Spinal cord (tissue), 10 donors: ENCODE measurements at places on chromosomes 6 and 20.
A peak's percentile ranks its signal among the peaks of the same experiment; 100 is the strongest.

DNA sequence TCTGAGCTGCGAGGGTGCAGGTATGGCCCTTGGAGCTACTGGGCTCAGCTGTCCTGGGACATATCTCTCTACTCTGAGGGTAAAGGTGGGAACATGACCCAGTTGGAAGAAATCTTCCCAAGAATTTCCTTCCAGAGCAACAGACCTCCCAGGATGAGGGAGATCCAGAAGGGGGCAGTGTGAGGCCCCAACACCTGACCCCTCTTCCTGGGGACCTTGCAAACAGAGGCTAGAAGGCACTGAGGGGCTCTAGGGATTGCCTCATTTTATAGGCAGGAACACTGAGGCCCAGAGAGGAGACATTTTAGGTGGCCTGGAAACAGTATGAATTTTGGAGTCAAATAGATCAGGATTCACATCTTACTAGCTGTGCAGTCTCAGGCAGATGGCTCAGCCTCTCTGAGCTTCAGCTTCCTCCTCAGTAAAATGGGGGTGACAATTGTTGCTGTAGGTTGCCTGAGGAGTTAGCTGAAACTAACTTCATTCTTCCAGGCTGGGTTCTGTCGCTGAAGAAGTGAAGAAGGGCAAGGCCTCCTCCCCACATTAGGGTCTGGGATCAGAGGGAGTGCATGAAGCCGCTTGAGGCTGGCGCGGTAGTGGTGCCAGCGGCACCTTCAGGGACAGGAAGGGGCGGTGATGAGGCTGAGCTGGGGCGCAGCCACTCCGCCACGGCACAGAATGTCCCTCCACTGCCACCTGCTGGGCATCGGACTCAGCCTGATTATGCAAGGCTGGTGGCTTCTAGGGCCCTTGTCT lies 11.4 kb downstream of the KCNK17 start:
- no peak for DNase-seq

- DNase-seq = no peak
Measured at GRCh38 chr20:24357177-24357576, 112.3 kb upstream of the SYNDIG1 start.

- no peak for DNase-seq
Measured at GRCh38 chr6:150245148-150245935, 102.5 kb downstream of the PPP1R14C start.

GRCh38 chr6:46940433-46941226 lies 18.9 kb upstream of the ADGRF5 start:
- DNase-seq = no peak

DNA sequence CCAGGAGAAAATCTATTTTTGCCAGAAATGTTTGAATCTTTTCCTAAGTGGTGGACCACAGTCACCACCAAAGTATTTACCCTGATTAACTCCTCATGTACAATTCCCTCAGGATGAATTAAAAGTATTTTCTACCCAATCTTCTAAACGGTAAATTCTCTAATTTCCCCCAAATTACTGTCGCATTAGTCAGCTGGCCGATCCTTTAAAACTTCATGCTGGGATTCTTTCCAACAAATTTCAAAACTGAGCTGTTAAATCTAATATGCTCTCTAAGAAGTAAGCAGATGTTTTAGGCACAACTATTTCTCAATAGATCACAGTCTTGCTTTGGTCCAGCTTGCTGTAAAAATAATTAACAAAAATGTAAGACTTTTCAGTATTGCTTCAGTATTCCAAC lies 447.2 kb downstream of the FRK start:
- no peak for DNase-seq

GRCh38 chr6:89975991-89976693 lies 81.9 kb downstream of the GJA10 start:
- no peak for DNase-seq

GRCh38 chr20:24746351-24746685 lies 202.8 kb upstream of the CST7 start:
- no peak for DNase-seq

GRCh38 chr20:728256-728944 lies 39.9 kb downstream of the SLC52A3 start:
- peak; percentile 96 for DNase-seq

DNA sequence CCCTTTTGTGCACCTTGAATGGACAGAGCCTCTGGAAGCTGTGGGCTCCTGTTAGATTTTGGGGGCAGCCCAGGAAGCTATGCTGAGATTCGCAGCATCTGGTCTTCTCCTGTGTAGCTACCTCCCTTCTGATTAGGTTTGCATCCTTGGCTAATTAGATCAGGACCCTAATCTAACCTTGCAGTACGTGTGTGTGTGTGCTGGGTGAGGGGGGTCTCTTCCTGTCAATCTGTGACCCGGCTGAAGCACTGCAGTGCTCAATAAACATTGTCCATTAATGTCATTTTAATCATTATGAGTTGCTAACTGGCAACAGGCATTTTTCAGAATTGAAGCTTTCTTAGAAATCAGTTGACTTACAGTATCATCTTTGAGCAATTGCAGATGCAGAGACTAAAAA lies 229.1 kb upstream of the STXBP5 start:
- DNase-seq = no peak

DNA sequence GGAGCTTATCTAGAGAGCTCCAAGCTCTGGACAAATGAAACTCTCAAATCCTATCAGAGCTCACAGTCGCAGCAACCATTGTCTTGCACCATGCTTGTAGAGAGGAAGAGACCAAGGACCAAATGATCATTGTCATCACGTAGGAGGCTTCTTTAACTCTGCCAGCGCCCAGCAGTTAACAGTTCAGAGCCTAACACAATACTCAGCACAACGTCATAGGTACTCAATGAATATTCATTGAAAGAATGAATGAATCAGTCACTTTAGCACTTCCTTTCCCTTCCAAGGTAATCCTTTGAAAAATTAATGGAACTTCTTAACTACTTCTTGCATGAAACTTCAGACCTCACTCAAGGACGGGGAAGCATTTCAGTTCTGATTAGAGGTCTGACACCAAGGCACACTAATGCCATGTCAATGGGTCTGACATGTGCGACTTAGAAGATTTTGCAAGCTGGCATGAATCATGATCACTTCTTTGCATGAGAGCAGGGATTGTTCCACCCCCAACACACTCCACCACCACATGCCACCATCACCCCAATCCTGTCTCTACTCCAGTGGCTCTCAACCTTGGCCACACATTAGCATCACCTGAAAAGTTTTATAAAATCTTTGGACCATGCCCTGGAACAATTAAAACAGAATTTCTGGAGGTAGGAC lies 45.1 kb downstream of the KHDC1L start:
- no peak for DNase-seq

DNA sequence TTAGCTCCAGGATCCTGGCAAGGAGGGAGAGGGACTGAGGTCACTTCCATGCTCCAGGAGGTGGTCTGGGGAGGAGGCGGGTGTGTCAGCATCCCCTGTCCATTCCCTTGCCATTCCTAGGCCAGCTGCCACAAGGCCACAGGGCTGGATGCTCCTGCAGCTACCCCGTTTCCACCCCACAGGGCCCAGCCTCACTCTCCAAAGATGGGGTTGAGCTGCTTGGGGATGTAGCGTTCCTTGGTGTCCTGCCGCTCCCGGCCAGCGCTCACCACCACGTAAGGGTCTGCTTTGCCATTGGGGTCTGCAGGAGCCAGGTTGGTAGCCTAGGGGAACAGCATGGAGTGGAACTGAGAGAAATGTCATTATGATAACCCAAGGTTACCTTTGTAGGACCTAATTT lies 23.0 kb downstream of the ERGIC3 start:
- no peak for DNase-seq

- DNase-seq = no peak
Measured at GRCh38 chr20:9581509-9581908, 67.1 kb downstream of the LAMP5 start.

GRCh38 chr6:126773112-126773805 lies 345.2 kb upstream of the RSPO3 start:
- DNase-seq = no peak

DNA sequence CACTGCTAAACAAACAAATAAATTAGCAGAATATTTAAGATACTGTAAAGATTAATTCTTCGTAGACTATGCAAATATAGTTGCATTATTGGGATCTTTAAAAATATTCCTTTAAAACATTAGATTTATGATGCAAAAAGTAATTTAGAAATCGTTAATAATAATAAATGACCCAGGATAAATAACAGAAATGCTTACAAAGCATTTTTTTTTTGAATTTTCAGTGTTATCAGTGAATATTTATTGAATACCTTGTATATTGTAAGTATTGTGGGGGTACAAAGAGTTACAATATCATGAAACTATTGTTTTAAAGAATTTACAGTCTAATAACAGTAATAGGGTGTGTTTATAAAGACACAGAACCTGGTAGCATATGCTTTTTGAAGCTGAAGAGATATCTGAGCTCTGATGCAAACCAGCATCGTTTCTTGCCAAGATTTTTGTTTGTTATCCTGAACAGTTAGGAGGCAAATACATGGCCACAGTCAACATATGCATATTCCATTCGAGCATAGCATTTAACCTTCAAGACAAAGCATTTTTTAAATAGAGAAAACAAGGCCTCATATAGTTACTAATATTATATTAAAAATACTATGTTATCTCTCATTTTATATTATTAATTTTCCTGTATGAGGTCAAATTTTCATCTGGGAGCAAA lies 487.2 kb downstream of the PHF3 start:
- no peak for DNase-seq

DNA sequence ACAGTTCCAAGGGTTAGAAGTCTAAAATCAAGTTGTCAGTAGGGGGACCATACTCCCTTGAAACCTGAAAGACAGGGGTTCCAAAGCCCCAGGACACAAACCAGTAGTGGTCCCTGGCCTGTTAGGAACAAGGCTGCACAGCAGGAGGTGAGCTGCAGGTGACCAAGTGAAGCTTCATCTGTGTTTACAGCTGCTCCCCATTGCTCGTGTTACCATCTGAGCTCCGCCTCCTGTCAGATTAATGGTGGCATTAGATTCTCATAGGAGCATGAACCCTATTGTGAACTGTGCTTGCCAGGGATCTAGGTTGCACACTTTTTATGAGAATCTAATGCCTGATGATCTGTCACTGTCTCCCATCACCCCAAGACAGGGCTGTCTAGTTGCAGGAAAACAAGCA lies 25.3 kb upstream of the SIM1 start:
- DNase-seq = no peak

DNA sequence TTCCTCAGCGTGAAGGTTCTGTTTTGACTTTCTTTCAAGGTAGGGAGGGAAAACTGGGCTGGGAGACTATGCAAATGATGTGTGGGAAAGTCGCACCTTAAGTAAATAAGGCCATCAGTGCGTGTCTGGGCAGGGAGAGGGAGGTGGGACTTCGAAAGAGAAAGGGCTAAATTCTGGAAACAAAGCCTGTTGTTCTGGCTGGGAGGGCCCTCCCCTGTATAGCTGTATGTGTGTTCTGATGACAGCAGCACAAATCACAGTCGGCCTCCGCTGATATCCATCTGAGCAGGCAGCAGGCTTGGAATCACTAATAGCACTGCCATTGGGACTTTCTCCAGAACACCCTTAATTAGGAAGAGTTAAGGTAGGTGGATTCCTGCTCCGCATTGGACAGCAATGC lies 19.2 kb downstream of the JAG1 start:
- DNase-seq = no peak

DNA sequence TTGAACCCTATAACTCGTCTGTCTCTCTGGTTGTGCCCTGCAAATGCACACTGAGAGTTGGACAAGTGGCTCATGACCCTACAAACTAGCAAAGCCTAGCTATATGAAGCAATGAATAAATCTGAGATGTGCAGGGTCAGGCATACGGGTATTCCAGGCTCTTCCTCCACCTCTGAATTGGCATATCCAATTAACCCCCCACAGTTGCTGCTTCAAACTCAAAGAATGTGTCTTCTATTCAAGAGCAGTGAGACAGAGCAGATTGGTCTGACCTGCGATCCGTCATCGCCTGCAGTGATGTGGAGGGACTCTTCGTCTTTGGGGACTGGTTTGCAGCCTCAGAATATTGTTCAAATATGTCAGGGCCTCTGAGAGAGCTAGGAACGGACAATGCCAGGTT lies 59.8 kb downstream of the LAMP5 start:
- no peak for DNase-seq

DNA sequence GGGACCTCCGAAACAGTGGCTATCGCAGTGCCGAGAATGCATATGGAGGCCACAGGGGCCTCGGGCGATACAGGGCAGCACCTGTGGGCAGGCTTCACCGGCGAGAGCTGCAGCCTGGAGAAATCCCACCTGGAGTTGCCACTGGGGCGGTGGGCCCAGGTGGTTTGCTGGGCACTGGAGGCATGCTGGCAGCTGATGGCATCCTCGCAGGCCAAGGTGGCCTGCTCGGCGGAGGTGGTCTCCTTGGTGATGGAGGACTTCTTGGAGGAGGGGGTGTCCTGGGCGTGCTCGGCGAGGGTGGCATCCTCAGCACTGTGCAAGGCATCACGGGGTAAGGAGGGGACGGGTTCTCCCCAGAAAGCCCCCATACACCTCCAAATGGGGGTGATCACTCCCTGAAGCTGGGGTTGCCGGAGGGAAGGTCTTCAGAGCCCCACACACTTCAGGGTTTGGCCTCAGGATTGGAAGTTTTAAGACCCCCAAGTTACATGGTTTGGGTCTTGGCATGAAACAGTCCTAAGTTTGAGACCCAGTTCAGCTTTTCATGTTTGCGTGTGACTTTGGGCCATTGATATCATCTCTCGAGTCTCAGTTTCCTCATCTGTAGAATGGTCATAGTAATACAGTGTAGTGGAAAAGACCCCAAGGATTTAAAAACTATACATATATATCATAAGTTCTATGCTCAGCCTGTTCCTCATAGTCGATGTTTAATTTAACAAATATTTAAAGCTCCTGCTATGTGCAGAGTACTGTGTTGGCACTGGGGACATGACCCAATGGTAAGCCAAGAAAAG lies 4.3 kb downstream of the BPIFB4 start:
- no peak for DNase-seq

DNA sequence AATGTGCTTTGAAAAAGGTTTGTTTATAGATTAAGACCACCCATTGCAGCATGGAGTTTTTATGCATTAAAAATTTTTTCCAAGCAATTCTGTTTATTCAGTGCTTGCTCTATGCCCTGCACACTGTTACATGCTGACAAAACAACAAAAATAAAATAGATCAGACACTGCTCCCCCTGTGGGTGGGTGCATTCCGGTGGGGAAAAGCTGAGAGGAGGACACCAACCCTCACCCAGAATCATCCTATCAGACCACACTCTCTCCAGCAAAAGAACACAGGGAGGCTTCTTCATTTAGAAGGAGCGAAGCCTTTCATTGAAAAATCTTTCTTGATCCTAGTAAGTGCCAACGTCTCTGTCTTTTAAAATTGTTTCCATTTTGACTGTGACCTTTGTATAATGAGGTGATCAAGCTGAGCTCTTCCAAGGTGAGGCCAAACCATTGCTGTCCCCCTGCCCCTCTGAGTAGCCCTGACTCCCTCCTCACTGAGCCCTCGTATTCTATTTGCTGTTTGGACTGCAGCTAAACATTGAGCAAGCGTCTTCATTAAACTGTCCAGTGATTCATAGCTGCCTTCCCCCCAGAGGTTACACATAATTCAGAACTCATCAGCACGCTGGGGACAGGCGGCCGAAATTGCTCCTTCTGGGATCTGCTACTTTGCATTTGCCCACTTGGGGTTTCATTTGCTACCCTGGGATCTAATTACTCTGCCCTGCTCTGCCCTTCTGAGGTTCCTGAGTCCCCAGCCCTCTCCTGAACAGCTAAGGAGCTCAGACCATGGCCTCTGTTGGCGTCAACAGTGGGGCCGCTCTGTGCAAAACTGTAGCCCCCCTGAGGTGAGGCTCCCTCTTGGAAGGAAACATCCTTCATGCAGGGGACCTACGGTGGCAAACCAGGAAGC lies 102.4 kb downstream of the F13A1 start:
- DNase-seq = no peak

GRCh38 chr20:6870559-6870958 lies 103.1 kb downstream of the BMP2 start:
- DNase-seq = no peak
